Stimulated activated CD4-positive, alpha-beta T cell treated with anti-CD3 and anti-CD28 coated beads, Interleukin-1b, Interleukin-23, amount 100 ng/mL, for 4 hours (primary cell): ENCODE measurements at places on chromosomes 6 and 20.

GRCh38 chr6:28673787-28674671, 148.3 kb downstream of the GPX5 start:
- peak; percentile 6 for DNase-seq

DNA sequence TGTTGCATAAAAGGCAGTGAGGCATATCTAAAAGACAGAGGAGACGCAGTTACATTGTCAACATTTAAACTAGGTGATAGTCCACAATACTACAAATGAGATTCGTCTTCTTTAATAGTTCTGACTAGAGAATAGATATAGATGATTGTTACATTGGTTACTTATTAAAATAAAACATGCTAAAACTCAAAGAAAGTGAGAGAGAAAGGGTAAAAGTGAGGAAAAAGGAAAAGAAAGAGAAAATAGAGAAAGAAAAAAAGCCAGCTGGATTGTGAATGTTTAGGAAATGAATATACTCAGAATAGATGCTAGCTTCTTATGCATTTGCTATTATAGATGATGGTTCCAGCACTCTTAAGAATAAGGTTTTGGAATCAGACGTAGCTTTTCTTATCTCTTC, 27.7 kb upstream of the FAM162B start:
- DNase-seq: no peak

- no peak for DNase-seq
Observed at GRCh38 chr6:340991-341827, 48.9 kb downstream of the DUSP22 start.

DNA sequence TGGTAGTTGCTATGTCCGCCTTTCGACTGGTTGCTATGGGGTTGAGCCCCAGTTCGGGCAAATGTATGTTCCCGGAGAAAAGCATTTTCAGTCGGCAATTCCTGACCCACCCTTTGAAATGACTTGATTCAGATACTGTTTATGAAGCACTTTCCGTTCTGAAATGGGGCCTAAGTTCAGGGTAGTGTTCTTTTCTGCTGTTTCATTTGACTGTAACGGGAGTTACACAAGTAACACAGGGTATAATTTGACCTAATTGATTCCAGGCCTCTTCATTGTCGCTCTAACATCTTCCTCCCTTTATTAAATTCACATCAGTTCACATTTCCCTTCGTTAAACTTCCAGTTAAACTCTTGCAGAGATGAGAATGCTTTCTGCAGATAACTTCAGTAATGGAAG, 85.5 kb downstream of the BMP6 start:
- DNase-seq: no peak

DNA sequence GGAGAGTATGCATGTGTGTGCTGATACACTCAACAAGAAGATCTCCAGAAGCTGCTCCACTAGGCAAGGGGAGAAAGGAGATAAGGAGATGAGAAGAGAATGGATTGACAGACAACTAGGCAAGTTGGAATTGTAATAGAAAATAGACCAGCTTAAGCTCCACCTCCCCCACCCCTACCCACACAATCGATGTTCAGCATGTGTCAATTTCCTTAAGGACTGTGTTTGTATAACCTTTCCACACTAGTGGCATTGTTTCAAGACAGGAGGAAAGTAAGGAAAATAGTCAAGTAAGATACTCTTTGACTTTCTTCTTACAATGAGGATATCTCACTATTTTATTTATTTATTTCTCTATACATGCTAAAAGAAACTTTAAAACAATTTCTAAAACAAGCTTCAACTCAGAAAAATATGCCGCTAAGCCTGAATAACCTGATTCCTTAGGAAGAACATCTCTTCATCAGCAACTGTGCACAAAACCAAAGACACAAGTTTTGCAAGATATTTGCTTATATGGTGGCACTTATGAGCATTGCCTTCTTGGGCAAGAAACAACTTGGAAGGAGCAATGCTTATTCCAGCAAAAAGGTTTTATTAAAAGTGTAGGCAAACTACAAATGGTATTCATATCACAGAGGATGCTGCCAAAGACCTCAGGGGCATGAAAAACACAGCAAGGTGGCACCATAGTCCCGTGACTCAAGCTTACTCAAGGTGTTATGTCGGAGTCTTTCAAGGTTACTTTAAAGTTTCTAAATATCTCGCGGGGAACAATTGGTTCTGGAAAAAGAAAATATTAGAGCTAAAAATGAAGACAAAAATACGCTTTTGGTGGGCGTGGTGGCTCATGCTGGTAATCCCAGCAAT, 249.1 kb downstream of the COL12A1 start:
- DNase-seq: no peak

DNA sequence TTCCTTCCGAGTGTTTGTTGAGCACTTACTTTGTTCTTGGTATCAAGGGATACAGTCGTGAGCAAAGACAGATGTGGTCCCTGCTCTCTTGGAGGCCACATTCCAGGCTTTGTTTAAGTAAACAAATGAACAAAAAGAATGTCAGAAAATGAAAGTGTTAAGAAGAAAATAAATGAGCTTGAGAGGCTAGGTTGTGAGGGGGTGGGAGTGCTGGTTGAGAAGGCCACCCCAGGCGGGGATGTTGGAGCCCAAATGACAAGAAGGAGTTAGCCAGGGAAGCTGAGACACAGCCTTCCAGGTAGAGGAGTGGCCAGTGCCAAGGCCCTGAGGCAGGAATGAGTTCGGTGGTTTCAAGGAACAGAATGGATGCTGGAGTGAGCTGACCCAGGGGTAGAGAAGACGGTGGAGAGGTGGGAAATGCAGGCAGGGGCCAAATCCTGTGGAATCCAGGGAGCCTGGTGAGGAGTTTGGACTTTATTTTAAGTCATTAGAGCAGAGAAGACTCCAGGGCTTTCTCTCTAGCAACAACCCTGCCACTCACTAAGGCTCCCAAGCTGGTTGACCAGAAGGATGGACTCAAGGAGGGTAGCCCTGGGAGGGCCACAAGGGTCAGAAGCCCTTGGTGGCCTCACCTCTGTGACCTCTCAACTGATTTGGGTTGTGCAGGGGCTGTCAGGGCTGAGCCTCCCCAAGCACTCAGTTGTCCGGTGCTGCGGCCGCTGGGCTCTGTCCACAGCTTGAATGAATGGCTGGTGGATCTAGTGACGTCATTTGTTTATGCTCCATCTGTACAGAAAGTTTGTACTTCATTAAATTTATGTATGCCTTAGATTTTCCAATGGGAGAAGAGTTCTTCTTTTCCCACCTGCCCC, 66.0 kb upstream of the STX16 start:
- DNase-seq: no peak
